Pericardium fibroblast (primary cell): ENCODE measurements at places on chromosomes 1 and 21. TPM values are rescaled to one million over a fixed set of nuclear protein-coding genes. Genes with fewer than 3 reads are reported as not detected.

Gene CLIC4
- total RNA-seq, result 291 and 396 TPM in 2 replicates

Gene PPM1J
- total RNA-seq, result 2.0 and 3.3 TPM in 2 replicates

Gene LRP8
- 5.7 and 7.1 TPM in 2 replicates for total RNA-seq

Gene VCAM1
- total RNA-seq, result 2.9 and 5.4 TPM in 2 replicates

Gene ACBD3
- 36.3 and 44.2 TPM in 2 replicates for total RNA-seq
